Mammary microvascular endothelial cell (primary cell): ENCODE measurements at places on chromosomes 12 and 14. TPM values are rescaled to one million over a fixed set of nuclear protein-coding genes. Genes with fewer than 3 reads are reported as not detected.

Gene CD27
- not detected in 2 replicates for total RNA-seq

Gene ANHX
- not detected in 2 replicates for total RNA-seq

Gene SLC17A8
- total RNA-seq = not detected in 2 replicates

Gene GPRC5D
- not detected in 2 replicates for total RNA-seq

Gene CLEC1A
- 21.0 and 33.7 TPM in 2 replicates for total RNA-seq

Gene L3HYPDH
- total RNA-seq = 24.2 and 29.9 TPM in 2 replicates

Gene CFAP54
- 3.7 and 4.2 TPM in 2 replicates for total RNA-seq

Gene SMIM41
- total RNA-seq = not detected in 2 replicates

Gene MYH6
- 0.05 TPM in 1 of 2 replicates, not detected in the other for total RNA-seq

Gene OR11H12
- not detected in 2 replicates for total RNA-seq

Gene SMOC1
- 0.27 and 0.64 TPM in 2 replicates for total RNA-seq

Gene CLEC2D
- 0.13 and 1.4 TPM in 2 replicates for total RNA-seq

Gene ESR2
- total RNA-seq = 0.27 and 0.69 TPM in 2 replicates

Gene FBXW8
- 9.7 and 9.9 TPM in 2 replicates for total RNA-seq

Gene GALNT9
- total RNA-seq = 2.1 TPM in 1 of 2 replicates, not detected in the other

Gene TDRD9
- 0.69 and 1.00 TPM in 2 replicates for total RNA-seq

Gene GPR84
- not detected in 2 replicates for total RNA-seq
